ENCODE measurements at places on chromosomes 2 and 18. TPM values are rescaled to one million over a fixed set of nuclear protein-coding genes. Genes with fewer than 3 reads are reported as not detected.

DNA sequence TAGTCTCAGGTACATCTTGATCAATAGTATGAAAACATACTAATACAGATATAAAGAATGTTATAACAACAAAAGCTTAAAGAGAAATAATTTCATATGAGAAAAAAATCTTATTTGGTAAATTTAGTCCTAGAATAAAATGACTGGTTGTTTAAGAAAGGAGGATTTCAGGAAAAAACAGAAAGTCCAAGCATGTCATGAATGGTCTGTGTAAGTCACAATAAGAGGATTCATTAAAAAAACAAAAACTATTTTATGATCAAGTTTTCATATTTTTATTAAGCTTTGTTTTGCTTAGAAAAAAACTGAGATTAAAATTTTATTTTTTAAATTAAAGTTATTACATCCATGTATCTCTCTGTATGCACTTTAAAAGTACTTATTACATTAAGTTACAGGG, 353.9 kb upstream of the SPHKAP start:
- no peak for DNase-seq

DNA sequence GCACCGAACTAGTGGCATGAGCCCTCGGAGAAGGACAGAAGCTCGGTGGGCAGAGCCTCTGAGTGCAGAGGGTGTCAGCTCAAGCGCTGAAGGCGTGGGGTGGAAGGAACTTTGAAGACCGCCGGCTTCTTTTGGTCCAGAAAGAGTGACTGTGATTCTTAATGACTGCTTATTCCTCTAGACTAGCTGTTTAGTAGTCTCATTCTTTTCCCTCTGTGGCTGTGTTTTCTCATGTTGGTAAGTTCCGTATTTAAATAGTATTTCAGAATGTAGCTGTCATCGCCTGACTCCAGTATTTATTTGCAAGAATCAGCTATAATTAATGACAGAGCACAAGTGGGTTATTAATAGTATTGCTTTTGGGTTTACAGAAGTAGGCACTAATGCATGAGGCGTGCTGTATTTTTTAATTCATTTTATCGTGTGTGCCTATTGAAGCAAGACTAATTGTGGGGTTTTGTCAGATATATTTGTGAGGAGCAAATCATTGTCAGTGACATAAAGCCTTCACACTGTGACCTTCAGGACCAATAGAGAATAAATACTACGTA, 80.8 kb upstream of the NFATC1 start:
- no peak for DNase-seq

DNA sequence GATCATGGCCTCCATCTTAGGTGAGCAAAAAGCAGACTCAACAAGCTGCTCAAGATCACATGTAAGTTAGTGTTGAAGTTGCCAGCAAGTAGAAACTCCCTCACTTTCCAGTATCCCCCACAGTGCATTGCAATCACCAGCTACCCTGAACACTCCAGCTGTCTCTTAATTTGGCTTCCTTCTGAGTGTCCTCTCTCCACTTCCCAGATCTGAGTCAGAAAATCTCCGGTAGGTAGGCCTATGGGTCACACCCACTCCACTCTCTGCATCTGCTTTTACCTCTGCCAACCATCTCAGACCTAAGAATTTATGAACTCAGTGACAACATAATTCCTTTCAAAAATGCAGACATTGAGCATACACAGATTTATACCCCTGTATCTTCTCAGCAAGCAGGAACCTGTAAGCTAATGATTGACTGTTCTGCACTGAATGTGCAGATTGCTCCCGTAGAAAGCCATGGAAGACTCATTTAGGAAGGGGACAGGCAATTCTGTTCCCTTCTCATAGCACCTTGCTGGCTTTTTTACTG, 656.9 kb downstream of the EPHA4 start:
- no peak for DNase-seq

Gene DTYMK
- 6.2 TPM for total RNA-seq

Gene RGPD5
- 133 TPM for total RNA-seq

GRCh38 chr2:208254118-208254870, 577 bp downstream of the IDH1 start:
- peak; percentile 14 for DNase-seq

GRCh38 chr2:241994556-241995213, 125.2 kb downstream of the RTP5 start:
- DNase-seq, result no peak

Gene CRYBA2
- not detected for total RNA-seq

DNA sequence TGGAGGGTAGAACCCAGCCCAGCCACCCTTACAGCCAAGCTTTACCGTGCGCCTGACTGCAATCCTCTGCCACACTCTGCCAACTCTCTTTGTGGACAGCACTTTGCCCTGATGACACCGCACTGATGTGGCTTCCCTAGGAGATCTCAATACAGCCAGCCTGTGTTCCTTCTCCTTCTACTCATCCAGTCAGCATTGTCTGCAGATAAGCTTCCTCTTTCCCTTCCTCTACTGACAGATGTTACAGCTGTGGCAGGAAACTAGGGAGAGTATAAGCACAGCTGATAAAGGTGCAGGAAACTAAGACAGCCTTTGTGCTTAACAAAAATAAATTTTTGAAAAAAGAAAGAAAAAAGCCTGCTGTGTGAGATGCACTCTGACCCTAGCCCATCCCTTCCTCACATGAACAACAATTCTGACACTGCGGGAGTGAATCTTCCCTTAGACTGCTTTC, 25.0 kb downstream of the CEP68 start:
- DNase-seq, result no peak

- DNase-seq, result no peak
Observed at GRCh38 chr2:107402330-107402729, 424.4 kb upstream of the RGPD4 start.

DNA sequence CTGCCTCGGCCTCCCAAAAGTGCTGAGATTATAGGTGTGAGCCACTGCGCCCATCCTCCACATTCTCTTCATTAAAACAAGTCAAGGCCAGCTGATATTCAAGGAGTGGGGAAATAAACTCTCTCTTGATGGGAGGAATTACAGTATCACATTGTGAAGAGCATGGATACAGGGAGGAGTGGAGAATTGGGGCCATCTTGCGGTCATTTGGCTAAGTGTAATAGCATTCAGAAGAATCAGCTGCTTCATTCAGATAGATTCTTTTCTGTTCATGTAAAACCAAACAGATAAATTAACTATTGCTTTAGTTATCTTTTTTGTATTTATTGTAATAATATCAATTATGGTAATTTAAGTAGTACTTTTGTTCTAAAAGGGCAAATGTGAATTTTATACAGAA, 156.3 kb downstream of the UBR3 start:
- no peak for DNase-seq

Gene EHD3
- total RNA-seq, result 35.8 TPM

- no peak for DNase-seq
Observed at GRCh38 chr2:34936089-34936488, 1337.0 kb upstream of the FAM98A start.

Gene SNTG2
- 8.9 TPM for total RNA-seq
